Pancreas (tissue), 10 donors: ENCODE measurements at places on chromosomes 5 and 9. TPM values are rescaled to one million over a fixed set of nuclear protein-coding genes. Genes with fewer than 3 reads are reported as not detected.

DNA sequence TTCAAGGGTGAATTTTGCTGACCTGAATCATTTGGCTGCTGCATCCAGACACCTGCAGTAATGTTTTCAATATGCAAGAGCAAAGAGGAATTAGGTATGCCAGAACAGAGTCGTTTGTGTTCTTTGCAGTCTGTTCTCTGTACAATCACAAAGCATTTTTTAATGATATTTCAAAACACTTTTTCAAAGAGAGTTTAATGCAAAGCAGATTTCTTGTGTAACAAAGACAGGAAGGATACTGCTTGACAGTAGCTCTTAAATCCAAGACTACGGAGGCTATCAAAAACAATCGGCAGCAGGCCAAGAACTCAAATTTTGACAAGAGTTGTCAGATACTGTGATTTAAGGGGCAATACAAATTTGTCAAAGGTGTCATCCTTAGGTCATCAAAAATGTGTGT lies 341.9 kb downstream of the GADD45G start:
- DNase-seq: no peak

GRCh38 chr5:33120671-33121070 lies 320.1 kb upstream of the TARS1 start:
- no peak for DNase-seq

GRCh38 chr5:24045046-24045445 lies 537.6 kb downstream of the PRDM9 start:
- no peak for DNase-seq

DNA sequence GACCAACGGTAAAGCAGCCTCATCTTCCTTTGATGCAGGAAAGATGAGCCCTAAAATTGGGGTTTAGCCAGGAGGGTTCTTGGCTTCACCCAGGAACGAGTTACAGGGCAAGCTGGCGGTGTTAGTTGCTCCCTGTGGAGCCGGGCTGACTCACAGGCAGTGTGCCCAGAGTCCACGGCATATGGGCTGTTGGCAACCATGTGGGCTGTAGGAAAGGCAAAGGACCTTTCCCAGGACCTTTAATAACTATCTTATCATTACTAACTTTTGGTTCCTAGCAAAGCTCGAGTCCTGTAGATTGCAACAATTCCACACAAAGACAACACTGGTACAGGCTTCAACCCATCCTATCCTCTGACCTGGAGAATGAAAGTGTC lies 29.8 kb upstream of the CLPTM1L start:
- DNase-seq: no peak

- no peak for DNase-seq
Measured at GRCh38 chr9:114351932-114352331, 22.3 kb downstream of the ORM2 start.

DNA sequence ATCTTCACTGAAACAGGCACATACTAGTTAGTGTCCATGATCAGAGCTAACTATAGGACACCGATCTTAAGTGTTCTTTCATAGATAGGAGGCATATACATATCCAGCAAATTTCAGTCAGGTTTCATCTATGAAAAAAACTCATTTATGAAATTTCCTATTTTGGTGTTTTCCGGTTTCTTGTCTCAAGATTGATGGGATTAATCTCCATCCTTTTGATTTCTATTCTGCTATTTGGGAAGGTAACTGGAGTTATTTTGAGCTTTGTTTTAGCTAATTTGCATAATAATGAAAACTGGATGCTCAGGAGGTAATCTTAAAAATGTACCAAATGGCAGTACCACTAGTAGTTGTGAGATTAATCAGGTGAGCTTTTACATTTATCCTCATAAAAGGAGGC lies 62.1 kb downstream of the BASP1 start:
- DNase-seq: no peak

GRCh38 chr9:115212832-115213231 lies 94.9 kb upstream of the TNC start:
- no peak for DNase-seq

- no peak for DNase-seq
Measured at GRCh38 chr5:115320006-115320405, 23.6 kb upstream of the CCDC112 start.

DNA sequence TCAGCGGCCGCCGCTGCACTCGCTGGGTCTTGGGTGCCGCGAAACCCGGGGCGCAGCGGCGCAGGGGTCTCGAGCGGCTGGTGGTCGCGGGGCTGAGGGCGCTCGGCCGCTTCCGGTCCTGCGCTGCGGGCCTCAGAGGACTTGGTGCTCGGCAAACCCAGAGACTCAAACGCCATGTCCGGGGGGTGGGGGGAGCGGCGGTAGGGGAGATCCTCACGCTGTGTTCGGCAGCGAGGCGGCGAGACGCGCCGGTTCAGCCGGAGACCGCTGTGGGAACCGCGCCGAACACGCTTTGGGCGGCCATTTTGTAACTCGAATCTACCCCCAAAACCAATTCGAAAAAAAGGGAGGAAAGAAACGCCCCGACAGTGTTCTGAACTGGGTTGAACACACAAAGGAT lies 317.5 kb upstream of the CDH18 start:
- DNase-seq: no peak

DNA sequence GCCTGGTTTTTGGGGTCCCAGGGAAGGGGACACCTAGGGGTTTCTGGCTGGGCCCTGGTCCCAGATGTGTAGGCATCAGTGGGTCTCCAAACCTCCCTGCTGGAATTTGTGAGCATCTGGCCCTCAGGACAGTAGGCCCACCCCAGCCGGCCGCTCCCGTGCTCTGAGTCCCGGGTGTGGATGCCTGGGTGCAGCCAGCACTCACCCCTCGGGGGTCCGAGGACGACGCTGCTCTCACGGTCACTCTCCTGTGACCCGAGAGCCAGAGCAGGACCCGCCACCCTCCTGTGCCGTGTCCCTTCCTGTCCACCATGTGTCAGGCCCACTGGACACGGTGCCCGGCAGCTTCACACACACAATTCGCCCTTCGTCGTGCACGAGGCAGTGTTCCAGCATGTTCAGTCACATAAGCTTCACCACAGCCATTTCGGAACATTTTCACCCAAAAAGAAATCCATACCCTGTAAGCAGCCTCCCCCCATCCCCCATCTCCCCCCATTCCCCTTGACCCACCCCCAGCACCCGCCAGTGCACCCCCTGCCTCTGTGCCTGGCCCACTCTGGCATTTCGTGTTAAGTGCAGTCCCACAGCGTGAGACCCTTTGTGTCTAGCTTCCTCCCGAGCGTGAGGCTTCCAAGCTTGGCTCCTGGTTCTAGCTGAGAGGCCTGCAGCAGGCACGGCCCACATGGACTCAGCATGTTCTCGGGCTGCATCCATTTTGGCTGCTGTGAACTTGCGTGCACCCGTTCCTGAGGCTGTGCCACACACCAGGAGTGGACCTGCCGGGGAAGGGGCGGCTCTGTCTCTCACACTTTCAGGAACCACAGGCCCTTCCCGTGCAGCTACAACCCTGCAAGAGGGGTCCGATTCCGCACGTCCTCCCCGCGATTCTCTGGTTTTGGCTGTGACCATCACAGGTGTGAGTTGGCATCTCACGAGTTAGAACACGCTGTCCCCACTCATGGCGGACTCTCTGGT lies 40.5 kb downstream of the NKD2 start:
- DNase-seq: no peak

DNA sequence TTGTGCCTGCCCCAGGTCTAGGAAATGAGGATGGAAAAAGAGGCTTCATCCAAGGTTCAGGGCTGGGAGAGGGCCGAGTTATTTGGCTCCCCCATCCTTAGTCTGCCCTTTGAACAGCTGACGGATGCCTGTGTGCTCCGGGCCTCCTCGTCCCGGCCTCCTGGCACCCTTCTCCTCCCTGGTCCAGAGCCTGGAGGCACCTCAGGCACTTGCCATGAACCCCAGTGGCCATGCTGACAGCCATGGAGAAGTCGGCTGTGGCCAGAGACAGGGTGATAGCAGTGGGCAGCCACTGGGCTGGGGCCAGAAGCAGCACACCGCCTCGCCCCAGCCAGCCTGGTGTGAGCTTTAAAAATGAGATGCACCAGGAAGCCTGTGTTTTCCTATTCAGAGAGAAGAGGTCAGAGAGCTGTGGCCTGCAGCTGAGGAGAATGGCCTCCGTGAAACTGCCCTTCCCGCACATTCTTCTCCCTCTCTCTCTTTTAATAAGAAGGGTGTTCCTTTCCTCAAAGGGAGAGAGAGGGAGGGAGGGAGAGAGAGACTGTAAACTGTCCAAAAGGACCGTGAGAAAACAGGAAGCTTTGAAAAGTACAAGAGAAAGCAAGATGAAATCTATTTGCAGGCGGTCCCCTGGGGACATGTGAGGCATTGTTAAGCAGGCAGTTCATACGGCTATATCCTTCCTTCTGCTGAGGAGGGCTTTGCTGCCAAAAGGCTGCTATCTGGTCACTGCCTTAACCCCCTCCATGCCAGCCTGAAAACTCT lies 55.3 kb downstream of the ZNF366 start:
- DNase-seq: no peak

DNA sequence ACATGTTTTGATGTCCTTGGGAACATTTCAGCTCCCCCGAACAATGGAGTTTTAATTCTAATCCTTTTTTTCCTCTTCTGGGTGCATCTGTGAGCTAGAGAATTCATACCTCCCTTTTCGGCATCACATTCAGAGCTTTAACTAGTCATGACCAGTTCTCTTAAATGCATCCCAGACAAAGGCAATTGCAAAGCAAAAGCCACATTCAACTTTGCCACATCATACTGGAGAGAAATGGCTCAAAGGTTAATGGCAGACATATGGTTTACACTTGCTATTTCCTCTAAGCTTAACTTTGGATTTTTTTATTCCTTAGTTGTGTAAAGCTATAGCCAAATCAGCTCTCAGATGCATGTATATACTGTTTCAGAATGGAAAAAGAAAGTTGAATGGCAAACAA lies 153.3 kb downstream of the ESM1 start:
- DNase-seq: no peak

- no peak for DNase-seq
Measured at GRCh38 chr5:36146390-36146789, 5.3 kb downstream of the LMBRD2 start.

DNA sequence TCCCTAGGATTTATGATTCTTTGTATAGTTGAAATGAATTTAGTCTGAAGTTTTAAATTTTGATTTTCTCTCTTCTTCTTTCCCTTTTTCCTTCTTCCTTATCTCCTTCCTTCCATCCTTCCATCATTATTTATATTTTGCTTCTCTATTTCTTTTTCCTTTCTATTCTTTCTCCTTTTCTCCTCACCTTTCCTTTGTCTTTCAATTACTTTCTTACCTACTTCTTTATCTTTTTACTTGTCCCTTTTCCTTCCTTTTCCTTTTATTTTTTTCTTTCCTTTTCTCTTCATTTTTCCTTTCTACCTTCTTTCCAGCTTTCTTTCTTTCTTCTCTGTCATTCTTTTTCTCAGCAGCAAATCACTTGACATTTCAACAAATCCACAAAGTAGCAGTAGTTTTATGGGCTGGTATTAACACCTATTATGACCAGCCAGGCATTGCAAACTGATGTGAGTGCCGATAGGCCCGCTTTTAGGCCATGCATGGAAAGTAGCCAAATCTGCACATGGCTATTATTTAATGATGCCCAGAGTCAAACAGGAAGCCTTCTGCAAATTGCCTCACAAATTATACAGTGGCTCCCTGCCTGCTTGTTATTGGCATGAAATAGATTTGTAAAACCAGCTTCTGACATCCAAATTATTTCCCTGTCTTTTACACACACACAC lies 37.1 kb upstream of the NR3C1 start:
- DNase-seq: no peak

- no peak for DNase-seq
Measured at GRCh38 chr5:162497455-162497854, 429.9 kb downstream of the GABRG2 start.

DNA sequence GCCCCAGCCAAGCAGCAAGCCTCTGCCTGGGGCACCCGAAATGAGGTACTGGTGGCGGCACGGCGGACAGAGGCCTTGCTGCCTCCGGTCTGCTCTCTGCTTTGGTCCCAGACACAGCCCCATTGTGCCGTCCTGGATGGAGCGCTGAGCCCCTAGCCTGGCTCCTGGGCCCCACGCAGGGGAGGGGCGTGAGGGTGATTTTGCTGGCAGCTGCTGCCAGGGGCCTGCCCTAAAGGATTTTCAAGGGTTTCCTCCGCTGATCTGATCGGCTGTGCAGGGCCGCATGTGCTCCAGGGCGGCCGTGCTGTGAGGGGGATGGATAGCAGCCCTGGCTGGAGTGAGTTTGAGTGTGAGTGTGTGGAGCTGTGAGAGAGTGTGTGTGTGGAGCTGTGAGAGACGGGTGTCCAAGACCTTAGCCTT lies 1.3 kb downstream of the GPSM1 start:
- no peak for DNase-seq

DNA sequence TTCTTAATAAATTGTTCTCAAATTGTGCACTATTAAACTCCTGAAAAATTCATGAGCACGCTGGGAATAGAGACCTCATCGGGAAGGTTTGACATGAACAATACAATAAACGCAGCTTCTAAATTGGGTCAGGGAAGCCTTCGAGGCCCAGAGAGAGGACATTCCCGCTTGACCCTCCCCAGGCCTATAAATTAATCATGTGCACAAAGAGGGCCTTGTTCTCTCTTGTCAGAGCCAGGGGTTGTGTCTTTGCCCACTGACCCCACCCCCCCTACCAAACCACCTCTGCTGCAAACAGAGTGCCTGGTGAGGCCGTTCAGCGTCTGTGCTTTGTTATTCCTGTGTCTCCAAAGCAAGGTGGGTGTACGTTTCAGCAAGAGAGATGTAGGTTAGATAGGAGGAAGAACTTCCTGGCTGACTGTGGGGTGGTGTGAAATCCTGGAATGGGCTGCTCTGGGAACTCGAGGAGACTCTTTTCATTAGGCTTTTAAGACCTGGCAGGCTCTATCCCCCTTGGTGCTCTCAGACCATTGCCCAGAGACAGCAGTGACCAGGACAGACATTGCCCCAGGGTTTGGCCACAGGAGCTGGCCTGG lies 18.2 kb upstream of the DAB2IP start:
- no peak for DNase-seq

GRCh38 chr5:97728920-97729319 lies 545.9 kb upstream of the RIOK2 start:
- DNase-seq: no peak

DNA sequence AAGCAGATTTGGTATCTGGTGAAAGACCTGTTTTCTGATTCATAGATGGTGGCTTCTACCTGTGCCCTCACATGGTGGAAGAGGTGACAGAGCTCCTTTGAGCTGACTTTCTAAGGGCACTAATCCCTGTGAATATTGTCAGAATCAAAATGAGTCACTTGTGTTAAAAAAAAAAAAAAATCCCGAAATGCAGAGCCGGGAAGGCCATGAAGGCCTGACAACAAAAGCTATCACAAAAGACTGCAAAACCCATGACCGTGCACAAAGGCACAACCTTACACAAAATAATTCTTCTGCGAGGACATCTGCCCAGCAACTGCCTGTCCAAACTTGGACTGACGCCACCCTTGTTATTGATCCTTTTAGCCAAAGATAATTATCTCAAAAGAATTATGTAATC lies 19.6 kb upstream of the UBTD2 start:
- DNase-seq: no peak

GRCh38 chr5:171342362-171343111 lies 33.5 kb downstream of the TLX3 start:
- no peak for DNase-seq

- DNase-seq: no peak
Measured at GRCh38 chr9:114218264-114219120, 63.2 kb downstream of the COL27A1 start.

GRCh38 chr5:154293219-154293618 lies 102.7 kb downstream of the GALNT10 start:
- DNase-seq: no peak

Gene PPIC
- 11.9 TPM for total RNA-seq

Gene PTGES
- 2.2 TPM for total RNA-seq

Gene SPAAR
- total RNA-seq: 0.12 TPM

Gene SMAD5
- total RNA-seq: 46.1 TPM

Gene ZNF622
- 28.0 TPM for total RNA-seq

Gene PCDHB2
- total RNA-seq: 0.57 TPM

Gene OSMR
- 7.9 TPM for total RNA-seq

Gene SNAPC3
- total RNA-seq: 16.0 TPM

Gene DIPK1B
- total RNA-seq: 5.7 TPM

Gene GRAMD2B
- total RNA-seq: 7.1 TPM

Gene UQCRQ
- total RNA-seq: 211 TPM
